Mammary microvascular endothelial cell (primary cell): ENCODE measurements at places on chromosomes 7 and 10. TPM values are rescaled to one million over a fixed set of nuclear protein-coding genes. Genes with fewer than 3 reads are reported as not detected.

TSPAN33 gene
- total RNA-seq = 0.13 and 0.64 TPM in 2 replicates

CYP2W1 gene
- total RNA-seq = not detected in 2 replicates

ZDHHC16 gene
- 47.6 and 57.6 TPM in 2 replicates for total RNA-seq

GIMAP2 gene
- total RNA-seq = 34.2 and 35.7 TPM in 2 replicates

NOS3 gene
- total RNA-seq = 25.3 and 34.3 TPM in 2 replicates

ENKUR gene
- total RNA-seq = 0.39 and 0.47 TPM in 2 replicates

ALDH18A1 gene
- total RNA-seq = 56.6 and 58.0 TPM in 2 replicates

METTL27 gene
- 3.1 and 6.0 TPM in 2 replicates for total RNA-seq

LRGUK gene
- total RNA-seq = not detected in 2 replicates

KIAA1217 gene
- total RNA-seq = 22.5 and 25.7 TPM in 2 replicates

ASL gene
- 74.7 and 87.2 TPM in 2 replicates for total RNA-seq

ZNF425 gene
- total RNA-seq = 0.40 and 0.74 TPM in 2 replicates

UNCX gene
- not detected in 2 replicates for total RNA-seq

MLLT10 gene
- total RNA-seq = 19.3 and 30.3 TPM in 2 replicates

FEZF1 gene
- total RNA-seq = not detected in 2 replicates

MEOX2 gene
- total RNA-seq = 28.0 and 34.8 TPM in 2 replicates

IFIT1B gene
- 0.34 TPM in 1 of 2 replicates, not detected in the other for total RNA-seq

IL2RA gene
- total RNA-seq = not detected in 2 replicates

ATP5MK gene
- 529 and 626 TPM in 2 replicates for total RNA-seq

IGFBP3 gene
- 54.2 and 71.4 TPM in 2 replicates for total RNA-seq

ASAH2B gene
- 0.60 and 0.69 TPM in 2 replicates for total RNA-seq

CYP3A4 gene
- not detected in 2 replicates for total RNA-seq

FAM180A gene
- 0.10 TPM in 1 of 2 replicates, not detected in the other for total RNA-seq

COL17A1 gene
- total RNA-seq = 3.3 and 4.6 TPM in 2 replicates

KNDC1 gene
- total RNA-seq = 0.13 TPM in 1 of 2 replicates, not detected in the other

AMZ1 gene
- total RNA-seq = not detected in 2 replicates

EN2 gene
- total RNA-seq = not detected in 2 replicates

EDRF1 gene
- total RNA-seq = 7.0 and 12.6 TPM in 2 replicates

LEP gene
- total RNA-seq = not detected in 2 replicates

CEP41 gene
- 16.1 and 21.1 TPM in 2 replicates for total RNA-seq

OR2A7 gene
- total RNA-seq = not detected in 2 replicates

RELN gene
- total RNA-seq = 25.9 and 27.9 TPM in 2 replicates

NEUROD6 gene
- not detected in 2 replicates for total RNA-seq

MYO1G gene
- total RNA-seq = under 0.01 and 0.25 TPM in 2 replicates

SLC26A3 gene
- total RNA-seq = not detected in 2 replicates

CTNNA3 gene
- under 0.01 TPM in 1 of 2 replicates, not detected in the other for total RNA-seq

RNF148 gene
- 0.40 and 0.44 TPM in 2 replicates for total RNA-seq

CYP2C8 gene
- not detected in 2 replicates for total RNA-seq

COA1 gene
- total RNA-seq = 47.3 and 55.6 TPM in 2 replicates

PTN gene
- total RNA-seq = 0.07 TPM in 1 of 2 replicates, not detected in the other

FKBP14 gene
- total RNA-seq = 15.9 and 16.9 TPM in 2 replicates

ADAM22 gene
- 0.20 and 0.67 TPM in 2 replicates for total RNA-seq

CALN1 gene
- total RNA-seq = not detected in 2 replicates
